ENCODE measurements at places on chromosomes 1 and 21.

GRCh38 chr1:208643005-208643597, 398.9 kb upstream of the PLXNA2 start:
- DNase-seq = no peak

GRCh38 chr1:201490708-201491131, 16.2 kb downstream of the CSRP1 start:
- DNase-seq = no peak

DNA sequence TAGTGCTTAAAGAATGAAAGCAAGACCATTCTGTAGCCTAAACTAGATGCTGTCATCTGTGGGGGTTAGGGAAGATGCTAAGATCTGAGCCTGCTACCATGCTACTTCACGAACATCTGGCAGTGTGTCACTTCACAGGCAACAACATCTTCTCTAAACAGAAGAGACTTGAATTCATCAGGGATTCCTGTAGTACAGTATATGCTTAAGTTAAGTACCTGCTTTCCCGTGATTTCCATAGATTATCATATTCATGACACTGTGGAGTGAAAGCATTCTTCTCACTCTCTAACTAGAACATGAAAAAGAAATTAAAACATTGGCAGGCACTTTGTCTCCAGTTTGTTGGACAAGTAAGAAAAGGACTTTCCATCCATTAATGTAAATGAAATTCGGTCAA, 390.9 kb downstream of the PTBP2 start:
- no peak for DNase-seq

DNA sequence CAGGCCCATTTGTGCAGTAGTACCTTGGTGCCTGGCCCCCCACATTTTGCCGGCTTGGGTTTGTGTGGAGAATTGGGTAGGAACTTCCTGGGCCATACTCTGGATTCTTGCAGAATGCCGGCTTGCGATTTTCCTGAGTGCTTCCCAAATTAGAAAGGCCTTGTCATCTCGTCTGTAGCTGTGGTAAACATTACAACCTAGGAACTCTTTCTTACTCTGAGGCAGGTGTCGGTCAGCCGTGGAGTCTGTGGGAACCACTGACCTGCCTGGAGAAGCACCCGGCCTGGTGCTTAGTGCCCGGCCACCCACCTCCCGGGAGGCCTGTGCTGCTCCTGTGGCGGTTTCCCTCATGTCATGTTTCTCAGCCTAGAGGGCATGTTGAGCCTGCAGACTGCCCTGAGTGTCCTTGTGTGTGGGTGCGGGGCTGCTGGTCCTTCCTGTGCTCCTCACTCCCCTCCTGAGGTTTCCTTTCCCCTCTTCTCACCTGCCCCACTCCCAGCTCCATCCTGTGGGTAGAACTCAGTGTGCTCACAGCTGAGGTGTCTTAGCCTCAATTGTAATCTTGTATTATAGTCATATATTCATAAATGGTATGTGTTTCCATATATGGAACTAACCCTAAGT, 64.7 kb downstream of the S100B start:
- no peak for DNase-seq

GRCh38 chr1:236951672-236952071, 52.6 kb downstream of the MT1HL1 start:
- DNase-seq = no peak

GRCh38 chr1:111690306-111690617, 48.9 kb downstream of the INKA2 start:
- peak; percentile 97 for DNase-seq

- no peak for DNase-seq
These were observed 277.5 kb upstream of the KAZN start for GRCh38 chr1:14320986-14321385.

- no peak for DNase-seq
These were observed 52.0 kb upstream of the RGS2 start for GRCh38 chr1:192756847-192757246.

DNA sequence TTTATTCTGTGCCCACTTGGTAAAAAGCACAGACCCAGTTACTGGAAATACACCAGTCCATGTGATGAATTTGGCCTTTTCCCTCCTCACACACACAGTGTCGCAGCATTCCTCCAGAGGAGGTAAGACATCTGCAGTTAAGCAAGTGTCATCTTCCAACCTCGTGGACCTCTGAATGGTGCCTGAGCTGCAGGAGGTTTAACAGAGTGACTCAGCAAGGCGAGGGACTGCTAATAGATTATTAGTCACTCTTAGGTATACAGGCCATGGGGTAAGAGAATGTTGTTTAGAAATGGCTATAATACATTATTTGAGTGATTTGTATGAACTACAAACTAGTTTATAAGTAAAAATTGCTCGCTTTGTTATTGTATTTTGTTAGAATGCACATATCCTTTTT, 8.6 kb upstream of the LRRC8B start:
- peak; percentile 73 for DNase-seq

DNA sequence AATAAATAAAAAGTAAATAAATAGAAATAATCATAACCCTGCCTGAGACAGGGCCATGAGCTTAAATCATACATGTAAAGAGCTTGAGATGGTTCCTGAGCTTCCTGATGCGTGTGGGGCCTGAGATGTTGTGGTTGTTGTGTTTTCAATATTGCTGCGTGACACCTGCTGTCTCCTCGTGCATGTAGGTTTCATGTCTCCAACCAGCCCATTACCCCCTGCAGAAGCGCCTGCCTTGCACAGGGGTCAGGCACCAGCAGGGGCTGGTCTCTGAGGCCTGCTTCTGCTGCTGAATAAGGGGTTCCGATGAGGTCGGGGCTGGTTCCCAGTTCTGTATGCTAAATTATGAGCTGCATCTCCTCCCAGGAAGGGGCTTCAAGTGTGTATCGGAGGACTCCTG, 15.9 kb downstream of the UMODL1 start:
- DNase-seq = no peak

- no peak for DNase-seq
These were observed 32.5 kb downstream of the PADI2 start for GRCh38 chr1:17086751-17087150.

DNA sequence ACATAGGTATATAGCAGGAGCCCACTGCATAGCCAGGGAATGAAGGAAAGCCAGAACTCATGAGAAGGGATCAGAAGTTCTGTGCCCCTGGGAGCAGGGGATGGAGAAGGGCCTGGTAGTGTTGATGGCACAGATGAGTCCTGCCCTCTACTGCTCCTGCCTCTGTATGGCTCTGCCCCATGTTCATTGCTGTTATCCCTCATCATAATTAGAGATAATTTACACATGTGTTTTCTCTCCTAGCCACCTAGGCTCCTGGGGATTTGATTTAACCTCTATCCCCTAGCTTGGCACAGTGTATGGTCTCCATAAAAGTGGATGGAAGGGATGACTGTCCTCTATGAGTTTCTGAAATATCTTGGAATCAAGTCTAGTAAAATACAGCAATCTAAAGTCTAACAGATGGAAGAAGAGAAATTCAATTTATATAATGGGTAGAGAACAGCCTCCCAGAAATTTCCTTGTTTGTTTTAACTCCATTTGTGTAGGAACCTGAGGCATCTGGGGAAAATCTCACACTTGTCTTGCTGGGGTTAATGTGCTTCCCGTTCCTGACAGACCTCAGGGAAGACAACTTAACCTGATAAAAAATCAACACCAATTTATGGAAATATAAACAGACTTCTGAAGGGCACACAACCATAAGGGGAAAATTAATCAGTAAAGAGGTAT, 393.8 kb downstream of the HHAT start:
- no peak for DNase-seq

GRCh38 chr1:3689138-3689750, 36.9 kb downstream of the TP73 start:
- DNase-seq = no peak

DNA sequence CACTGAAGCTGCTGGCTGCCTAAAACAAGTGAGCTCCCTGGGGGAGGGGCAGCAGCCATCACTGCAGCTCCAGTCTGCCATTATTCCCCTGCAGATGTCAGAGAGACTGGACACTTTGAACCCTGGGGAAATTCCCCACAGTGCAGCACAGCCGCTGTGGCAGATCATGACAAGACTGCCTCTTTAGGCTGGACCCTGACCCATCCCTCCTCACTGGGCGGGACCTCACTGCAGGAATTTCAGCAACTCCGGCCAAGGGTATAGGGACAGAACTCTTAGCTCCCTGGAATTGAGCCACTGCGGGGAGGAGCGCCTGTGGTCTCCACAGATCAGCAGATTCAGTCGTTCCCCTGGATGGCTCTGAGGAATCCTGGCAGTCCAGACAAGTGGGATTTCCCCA, 964.6 kb downstream of the BRINP3 start:
- no peak for DNase-seq

- DNase-seq = no peak
These were observed 27.8 kb upstream of the TNFSF4 start for GRCh38 chr1:173234899-173235298.

DNA sequence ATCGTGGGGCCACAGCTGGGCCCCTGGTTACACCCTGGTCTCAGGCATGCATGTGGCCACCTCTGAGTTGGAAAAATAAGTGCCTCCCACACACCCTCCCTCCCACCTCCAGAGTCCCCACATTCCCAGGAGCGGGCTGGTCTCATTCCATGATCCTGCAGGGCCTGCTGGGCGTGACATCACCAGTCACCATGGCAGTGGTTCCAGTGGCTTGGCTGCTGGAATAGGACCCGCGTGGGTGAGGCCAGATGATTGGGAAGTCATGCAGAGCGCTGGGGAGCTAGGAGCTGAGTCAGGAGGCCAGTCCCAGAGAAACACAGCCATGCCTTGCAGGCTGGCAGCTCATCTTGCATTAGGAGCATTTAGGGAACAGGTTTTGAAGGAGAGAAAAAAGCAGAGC, 125.4 kb upstream of the TMEM51 start:
- peak; percentile 93 for DNase-seq

DNA sequence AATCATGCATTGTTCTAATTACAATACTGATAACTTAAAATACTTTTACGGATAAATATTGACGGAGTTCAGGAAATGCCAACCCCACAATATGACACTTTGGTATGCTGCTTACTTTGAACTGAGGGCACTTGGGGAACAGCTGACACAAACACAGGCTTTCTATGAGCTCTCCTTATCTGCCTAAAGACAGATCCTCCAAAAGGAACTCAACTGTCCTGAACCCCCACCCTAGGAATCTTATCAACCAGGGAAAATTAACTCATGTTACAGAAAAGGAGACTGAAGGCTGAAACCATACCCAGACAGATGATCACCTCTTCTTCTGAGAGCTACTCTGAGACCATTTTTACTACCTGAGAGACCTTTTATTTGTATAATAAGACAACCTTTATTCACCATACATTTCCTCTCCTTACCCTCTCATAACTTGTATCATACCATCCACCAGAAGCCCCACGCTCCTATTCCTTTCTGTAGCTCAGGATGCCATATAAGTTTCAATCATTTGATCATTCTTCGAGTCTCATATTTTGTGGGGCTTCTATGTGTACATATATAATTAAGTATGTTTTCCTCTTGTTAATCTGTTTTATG, 239.5 kb downstream of the FAF1 start:
- no peak for DNase-seq

GRCh38 chr1:116356673-116357072, 16.4 kb upstream of the ATP1A1 start:
- no peak for DNase-seq

DNA sequence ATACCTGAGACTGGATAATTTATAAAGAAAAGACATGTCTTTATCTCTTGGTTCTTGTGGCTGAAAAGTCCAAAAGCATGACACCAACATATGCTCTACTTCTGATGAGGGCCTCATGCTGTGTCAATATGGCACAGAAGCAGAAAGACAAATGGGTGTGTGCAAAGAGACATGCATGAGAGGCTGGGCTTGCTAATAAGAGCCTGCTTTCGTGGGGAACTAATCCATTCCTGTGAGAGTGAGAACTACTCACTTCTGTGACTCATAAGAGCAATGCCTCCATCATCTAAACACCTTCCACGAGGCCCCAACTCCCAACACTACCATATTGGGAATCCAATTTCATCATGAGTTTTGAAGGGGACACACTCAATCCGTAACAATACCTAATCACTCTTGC, 340.0 kb upstream of the DUSP10 start:
- no peak for DNase-seq

DNA sequence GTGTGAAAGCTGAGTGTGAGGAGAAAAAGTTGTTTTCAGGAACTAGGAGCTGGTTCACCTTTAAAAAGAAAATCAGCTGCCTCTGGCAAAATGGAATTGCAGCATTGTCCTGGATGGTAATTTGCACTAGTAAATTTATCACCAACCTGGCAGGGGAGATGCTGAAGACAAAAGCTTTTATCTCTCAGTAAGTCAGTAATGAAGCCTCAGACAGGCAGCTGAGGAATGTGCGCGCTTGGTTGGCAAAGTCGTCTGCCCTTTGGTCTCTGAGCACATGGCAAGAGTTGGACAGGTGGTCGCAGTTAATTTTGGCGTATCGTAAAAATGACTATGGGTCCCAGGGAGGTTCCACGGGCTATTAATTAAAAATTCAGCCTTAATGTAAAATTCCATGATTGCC, 131.9 kb downstream of the BACH1 start:
- no peak for DNase-seq

- DNase-seq = peak; percentile 36
These were observed 102.5 kb upstream of the TARDBP start for GRCh38 chr1:10909697-10910680.

GRCh38 chr1:20634594-20635084, 1.4 kb downstream of the PINK1 start:
- peak; percentile 44 for DNase-seq

- DNase-seq = no peak
These were observed 27.2 kb upstream of the NFIA start for GRCh38 chr1:61055110-61055614.

GRCh38 chr1:56135069-56135863, 444.1 kb downstream of the PLPP3 start:
- DNase-seq = no peak

GRCh38 chr1:38476111-38476849, 383.3 kb downstream of the RRAGC start:
- DNase-seq = no peak

- DNase-seq = no peak
These were observed 37.2 kb upstream of the DDAH1 start for GRCh38 chr1:85502171-85502570.

- DNase-seq = no peak
These were observed 16.1 kb upstream of the NTNG1 start for GRCh38 chr1:107124694-107125093.

DNA sequence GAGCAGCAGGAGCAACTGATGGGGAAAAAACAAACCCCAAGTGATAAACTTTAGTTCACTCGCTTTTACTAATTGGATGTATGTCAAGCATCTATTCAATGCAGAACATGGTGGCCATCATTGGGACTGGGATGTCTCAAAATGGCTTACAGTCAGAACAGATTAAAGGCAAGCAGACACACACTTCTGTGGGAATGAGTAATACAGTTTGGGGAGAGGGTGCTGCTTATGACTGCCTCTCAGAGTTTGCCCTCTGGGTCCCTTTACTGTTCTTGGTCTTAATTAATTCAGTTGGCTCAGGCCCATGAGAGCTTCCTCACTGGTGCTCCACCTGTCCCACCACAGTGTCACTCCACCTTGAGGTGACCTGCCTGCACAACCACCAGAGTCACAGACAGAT, 119.5 kb downstream of the TBX19 start:
- DNase-seq = no peak

DNA sequence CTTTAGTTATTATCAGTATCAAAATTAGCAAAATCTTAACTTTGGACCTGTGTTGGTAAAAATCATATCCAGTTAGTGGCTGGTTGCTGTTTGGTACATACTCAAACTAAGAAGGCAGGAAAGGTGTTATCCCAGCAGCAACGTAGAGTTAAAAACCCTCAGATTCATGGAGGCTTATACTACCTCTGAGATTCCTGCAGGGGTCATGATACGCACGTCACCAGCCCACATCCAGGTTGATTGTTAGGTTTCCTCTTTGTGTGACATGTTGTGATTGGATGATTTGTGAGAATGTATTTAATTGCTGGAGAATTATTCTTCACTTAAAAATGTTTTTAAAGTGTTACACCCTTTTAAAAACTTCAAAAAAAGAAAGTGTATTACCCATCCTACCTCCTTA, 423.3 kb upstream of the ADGRL2 start:
- no peak for DNase-seq

All from fibroblast of skin of scalp (primary cell).